Aorta (tissue), 5 donors: ENCODE measurements at places on chromosomes 2 and 18. TPM values are rescaled to one million over a fixed set of nuclear protein-coding genes. Genes with fewer than 3 reads are reported as not detected.

- no peak for DNase-seq
Measured at GRCh38 chr18:26225915-26226228, 373 bp upstream of the TAF4B start.

DNA sequence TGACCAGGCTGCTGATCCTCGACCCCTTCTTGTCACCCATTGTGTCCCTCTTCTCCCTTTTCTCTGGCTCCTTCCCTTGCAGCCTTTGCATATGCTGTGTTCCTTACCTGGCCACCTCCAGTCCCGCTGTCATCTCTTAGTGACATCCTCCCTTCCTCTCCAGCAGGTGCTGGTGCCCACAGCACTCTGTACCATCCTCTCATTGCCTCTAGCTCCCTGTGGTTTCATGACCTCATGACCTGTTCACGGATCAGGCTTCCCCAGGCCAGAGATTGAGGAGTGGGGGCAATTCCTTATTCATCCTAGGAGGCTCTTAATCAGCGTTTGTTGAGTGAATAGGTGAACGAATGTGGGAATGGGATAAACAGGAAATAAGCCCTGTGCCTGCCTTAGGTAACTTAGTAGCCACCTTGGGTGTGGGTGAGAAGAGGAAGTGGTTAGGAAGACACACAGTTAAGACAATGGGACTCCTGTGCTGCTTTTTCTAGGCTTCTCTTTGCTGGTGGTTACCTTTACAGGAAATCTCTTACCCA lies 35.5 kb downstream of the ITGA6 start:
- DNase-seq = no peak

Gene CHRND
- total RNA-seq = not detected

DNA sequence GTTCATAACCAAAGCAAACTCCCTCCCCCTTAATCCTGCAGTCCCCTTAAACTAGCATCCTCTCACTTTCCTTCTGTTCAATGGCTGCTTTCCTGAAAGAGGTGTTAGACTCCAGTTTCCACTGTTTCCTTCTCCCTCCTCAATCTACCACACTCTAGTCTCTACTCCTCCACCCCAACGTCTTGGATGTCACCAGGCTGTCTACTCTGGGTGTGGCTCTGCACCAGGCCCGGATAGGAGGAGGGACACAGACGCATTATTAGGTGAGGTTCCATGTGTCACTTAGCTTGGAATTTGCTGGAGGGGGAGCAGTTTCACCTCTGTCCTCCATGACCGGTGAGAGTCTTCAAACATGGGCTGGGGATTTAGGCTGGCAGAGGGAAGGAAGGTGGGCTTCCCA lies 61.3 kb downstream of the MTHFD2 start:
- DNase-seq = no peak

- peak; percentile 91 for DNase-seq
Measured at GRCh38 chr18:79525556-79526467, 130.1 kb downstream of the NFATC1 start.

Gene LIMS2
- 248 TPM for total RNA-seq

Gene SLC11A1
- total RNA-seq = 40.1 TPM

Gene CNOT9
- 35.6 TPM for total RNA-seq

DNA sequence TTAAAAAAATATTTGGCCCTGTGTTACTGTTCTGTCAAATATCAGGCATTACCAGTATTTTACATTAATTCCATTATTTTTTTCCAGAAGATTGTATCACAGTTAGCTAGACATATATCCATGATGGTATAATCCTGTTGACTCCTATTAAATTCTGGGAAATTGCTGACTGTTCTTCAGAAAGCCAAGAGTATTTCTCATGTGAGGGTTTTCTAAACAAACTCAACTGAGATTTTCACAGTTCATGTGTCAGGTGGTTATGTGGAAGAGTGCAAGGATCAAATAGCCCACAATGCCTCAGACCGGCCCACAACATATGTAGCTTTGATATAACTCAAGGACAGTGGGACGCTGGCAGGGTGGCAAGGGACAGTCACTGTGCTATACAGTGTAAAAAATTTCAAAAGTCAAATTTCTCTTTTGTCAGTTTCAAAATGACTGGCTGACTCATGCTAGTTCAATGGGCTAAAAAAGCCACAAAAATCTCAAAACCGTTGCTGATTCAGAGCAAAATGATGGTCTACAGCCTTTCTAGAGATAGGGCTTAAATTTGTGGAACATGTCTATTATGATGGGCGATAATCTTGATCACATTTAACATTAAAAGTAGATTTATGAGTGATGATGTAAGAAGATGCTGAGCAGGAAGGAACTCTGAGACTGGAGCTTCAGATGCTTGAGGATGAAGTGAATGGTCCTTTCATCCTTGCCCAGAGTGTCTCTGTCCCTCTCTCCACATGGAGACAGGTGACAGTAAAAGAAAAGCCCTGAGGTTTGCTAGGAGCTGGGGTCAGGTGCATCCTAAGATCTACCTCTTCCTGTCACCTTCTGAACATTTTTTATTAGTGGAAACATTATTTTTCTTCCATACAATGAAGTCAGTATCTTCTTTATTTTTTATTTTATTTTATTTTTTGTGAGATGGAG lies 175.8 kb upstream of the PIEZO2 start:
- DNase-seq = no peak
